ENCODE measurements at places on chromosomes 16 and 17.

- DNase-seq, result no peak
These were observed 21.1 kb downstream of the MARF1 start for GRCh38 chr16:15621889-15622288.

DNA sequence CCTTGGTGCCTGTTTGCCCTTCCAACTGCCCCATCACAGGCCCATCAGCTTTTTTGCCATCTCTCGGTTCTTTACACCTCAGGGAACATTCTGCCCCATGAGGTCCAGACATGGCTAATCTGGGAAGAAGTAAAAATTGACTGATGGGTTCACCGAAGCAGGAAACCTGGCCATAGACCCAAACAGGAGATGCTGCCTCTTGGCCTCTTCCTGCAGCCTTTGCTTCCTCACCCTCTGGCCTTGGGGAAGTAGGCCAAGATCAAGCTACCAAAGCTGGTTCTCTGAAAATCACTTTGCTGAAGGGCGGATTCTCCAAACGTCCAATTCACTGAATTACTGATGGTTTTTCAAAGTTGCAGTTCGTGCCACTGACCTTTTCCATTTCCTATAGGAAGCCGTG, 56.1 kb downstream of the ARSG start:
- no peak for DNase-seq

GRCh38 chr17:40557531-40558299, 7.6 kb downstream of the CCR7 start:
- no peak for DNase-seq

GRCh38 chr17:63836811-63837210, 5.7 kb downstream of the SMARCD2 start:
- DNase-seq, result no peak

GRCh38 chr16:73183611-73184092, 135.7 kb upstream of the ZFHX3 start:
- no peak for DNase-seq

GRCh38 chr17:68737761-68738443, 136.7 kb upstream of the FAM20A start:
- no peak for DNase-seq

DNA sequence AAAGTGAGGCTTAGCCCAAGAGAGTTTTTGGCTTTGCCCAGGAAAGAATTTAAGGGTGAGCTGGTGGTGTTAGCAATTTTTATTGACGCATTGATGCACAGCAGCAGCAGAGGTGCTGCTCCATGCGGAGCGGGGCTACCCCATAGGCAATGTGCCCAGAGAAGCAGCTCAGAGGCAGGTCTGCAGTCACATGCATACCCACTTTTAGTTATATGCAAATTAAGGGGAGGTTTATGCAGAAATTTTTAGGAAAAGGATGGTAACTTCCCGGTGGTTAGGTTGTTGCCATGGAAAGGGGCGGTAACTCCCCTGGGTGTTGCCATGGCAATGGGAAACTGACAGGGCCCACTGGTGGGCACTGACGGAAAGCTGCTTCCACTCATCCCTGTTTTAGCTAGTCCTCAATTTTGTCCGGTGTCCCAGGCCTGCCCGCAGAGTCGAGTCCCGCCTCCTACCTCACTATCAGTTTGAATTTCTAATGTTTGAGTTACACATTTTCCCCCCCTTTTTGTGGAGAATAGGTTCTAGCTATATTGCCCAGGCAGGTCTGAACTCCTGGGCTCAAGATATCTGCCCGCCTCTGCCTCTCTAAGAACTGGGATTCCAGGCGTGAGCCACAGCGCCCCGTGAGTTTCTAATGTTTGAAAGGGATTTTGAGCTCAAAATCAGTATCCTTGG, 10.4 kb upstream of the GJD3 start:
- DNase-seq, result no peak

- no peak for DNase-seq
These were observed 6.3 kb downstream of the BCAR1 start for GRCh38 chr16:75244844-75245758.

- DNase-seq, result no peak
These were observed 55.4 kb downstream of the SDK2 start for GRCh38 chr17:73588891-73589290.

Measured in activated CD4-positive, alpha-beta T cell treated with anti-CD3 and anti-CD28 coated beads, Interleukin-2, Interleukin-6, amounts not matched to agents 100 ng/mL and 50 ng/mL, durations not matched to agents 16 hours and 8 hours (primary cell).